Amygdala (tissue), 56 donors: ENCODE measurements at places on chromosomes 11 and 22.

DNA sequence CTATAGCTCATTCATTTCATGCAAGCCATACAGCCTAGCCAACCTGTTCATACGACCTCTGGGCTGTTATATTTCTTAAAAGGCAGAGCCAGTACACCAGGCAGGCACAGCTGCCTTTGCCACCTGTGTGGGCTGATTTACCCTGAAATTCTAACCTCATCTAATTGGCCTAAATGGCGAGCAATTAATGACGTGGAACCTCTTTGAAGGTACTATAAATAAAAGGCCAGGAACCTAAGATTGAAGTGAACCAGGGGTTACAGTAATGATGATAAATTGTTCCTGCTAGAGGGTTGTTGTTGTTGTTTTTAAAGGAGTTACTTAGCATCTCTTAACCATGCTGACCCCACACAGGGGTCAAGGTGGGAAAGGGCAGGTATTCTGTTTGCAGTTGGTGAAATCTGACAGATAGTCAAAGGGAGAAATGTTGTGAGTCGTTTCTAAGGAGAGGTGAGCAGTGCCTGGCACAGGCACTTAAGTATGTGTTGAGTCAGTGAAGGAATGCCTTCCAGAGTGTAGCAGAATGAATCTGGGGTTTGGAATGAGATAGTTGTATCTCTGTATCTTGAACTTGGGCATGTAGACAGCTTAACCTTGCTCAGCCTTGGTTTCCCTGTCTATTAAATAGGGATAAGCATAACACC, 213.5 kb upstream of the NAV2 start:
- no peak for DNase-seq

GRCh38 chr11:15118431-15118830, 3.7 kb downstream of the INSC start:
- no peak for DNase-seq

DNA sequence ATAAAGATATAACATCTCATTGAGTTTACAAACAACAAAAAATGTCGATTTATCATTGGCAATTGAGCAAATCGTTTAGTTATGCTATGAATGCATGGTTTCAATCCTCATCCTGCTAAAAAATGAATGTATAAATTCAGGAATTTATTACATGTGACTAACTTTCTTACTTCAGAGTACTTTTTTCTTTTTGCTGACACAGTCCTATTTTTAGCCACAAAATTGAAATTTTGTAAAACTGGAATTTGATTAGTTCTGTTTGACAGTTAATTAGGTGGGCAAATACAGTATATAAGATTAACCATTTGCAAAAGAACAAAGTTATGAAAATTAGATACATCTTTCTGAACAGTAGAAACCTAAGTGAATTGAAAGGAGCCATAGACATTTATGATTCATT, 925.0 kb upstream of the CHORDC1 start:
- DNase-seq: no peak

DNA sequence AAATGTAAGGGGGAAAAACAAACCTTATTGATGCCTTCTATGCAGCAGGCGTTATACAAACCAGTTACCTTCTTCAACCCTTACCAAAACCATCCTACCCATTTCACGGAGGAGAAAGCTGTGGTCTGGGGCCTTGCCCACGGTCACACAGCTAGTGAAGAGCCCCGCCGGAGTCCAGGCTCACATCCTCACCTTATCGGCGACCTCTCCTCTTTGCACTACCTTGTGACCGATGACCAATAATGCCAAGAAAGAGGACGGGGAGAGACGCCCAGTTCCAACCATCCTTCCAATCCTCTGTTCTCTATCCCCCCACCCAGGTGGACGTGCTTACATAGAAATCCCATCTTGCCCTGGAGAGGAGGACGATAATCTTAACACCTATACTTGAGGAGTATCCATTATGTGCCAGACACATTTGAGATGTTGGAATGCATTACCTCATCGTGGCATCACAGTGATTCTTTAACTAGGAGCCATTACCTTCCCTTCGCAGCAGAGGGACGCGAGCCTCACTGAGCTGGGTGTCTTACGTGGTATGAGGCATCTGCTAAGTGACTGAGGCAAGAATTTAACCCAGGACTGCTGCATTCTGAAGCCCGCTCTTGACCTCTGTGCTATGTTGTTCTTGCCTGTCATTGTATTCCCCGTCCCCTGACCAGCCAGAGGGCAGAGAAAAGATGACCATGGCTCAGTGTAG, 253.7 kb upstream of the B3GAT1 start:
- no peak for DNase-seq

- no peak for DNase-seq
These were observed 2.1 kb upstream of the KIAA1671 start for GRCh38 chr22:24950272-24950902.

DNA sequence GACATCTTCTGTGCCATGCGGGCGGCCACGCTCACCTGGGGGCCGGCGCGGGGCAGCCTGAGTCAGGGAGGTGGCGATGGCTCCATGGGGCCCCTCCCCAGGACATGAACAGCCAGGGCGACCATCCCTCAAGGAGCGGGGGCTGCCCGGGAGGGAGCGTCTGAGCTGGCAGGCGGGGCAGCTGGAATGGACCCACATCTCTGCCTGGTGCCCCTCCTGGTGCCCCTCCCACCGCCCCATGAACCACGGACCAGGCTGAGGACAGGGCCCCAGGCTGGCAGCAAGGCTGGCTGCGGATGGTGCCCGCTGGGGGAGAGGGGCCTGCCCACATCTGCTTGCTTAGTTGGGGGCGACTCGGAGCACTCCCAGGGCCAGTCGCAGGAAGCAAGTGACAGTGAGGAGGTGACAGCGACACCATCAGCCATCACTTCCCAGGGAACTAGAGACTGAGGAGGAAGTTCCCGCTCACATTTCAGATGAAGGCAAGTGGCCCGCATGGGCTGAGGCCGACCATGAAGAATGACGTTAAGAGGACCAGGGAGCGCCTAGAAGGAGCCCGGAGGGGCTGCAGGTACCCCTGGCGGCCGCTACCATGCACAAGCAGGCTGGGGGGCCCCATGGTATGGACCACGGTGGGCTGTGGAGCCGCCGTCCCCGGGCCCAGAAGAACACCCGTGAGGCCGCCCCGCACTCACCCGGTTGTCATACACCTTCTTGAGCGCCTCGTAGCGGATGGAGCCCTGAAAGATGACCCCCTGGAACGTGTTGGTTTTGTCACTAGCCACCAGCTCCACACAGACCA, 37.3 kb downstream of the KIAA0930 start:
- DNase-seq: no peak

DNA sequence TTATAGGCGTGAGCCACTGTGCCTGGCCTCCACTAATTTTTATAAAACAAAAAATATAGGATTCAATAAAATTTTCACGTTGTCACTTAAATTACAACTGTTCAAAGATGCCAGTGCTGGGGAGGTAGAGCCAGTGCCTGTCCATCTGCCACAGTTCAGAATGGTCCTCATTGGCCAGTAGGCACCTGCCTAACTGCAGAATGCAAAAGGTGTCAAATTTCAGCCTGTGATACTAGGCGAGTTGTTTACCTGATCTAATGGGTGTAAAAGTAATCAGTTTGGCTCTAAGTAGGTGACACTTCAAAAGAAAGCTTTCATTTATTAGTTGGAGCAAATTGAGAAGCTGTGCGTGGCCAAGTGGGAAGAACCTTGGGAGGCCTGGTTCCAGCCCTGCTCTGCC, 2.4 kb downstream of the SMARCB1 start:
- DNase-seq: no peak

DNA sequence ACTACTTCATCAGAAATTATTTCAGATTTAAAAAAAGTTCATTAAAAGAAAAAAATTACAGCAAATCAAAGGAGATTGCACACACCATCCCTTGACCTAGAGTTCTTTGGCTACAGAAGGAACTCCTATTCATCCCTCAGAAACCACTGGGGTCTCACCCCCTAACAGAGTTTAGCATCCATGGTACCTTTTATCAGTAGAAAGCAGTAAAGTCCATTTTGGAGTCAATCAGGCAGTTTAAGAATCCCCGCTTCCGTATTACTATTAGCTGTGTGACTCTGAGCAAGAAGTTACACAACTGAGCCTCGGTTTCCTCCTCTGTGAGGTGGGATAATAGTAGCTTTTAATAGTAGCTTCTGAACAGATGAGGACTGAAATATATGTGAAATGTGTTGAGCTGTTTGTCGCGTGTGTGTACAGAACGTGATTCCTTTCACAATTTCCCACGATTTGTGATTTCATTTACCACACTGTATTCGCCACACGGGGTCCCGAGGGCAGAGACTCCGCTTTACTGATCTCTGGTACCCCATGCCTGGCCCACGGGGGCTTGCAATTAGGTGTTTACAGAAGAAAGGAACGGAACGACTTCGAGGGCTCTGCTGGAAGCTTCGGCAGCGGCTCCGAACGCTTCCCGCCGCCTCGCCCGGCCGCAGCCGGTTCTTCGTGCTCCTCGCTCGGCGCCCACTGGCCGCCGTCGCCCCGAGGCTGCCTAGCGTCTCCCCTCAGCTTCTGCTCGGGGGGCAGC, 72.5 kb upstream of the ZBED5 start:
- DNase-seq: peak; percentile 21

DNA sequence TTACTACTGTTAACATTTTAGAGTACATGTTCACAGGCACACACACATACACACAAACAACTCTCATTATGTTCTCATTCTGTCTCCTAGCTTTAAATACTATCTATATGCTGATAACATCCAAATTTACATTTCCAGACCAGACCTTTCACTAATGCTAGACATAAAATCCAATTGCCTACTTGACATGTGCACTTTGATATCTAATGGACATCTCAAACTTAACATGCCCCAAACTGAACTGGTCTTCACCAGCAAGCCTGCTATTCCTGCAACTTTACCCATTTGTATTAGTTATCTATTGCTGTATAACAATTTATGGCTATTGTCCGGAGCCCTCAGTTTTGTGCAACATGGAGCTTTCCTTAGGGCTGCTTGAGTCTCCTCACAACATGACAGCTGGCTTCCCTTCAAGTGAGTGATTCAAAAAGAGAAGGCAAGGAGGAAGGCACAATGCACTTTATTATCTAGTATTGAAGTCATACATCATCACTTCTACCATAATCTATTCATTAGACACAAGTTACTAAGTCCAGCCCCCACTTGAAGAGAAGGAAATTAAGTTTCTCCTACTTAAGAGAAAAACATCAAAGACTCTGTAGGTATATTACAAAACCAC, 3.0 kb downstream of the SLC36A4 start:
- no peak for DNase-seq

GRCh38 chr22:46897246-46897623, 134.8 kb downstream of the TBC1D22A start:
- no peak for DNase-seq

DNA sequence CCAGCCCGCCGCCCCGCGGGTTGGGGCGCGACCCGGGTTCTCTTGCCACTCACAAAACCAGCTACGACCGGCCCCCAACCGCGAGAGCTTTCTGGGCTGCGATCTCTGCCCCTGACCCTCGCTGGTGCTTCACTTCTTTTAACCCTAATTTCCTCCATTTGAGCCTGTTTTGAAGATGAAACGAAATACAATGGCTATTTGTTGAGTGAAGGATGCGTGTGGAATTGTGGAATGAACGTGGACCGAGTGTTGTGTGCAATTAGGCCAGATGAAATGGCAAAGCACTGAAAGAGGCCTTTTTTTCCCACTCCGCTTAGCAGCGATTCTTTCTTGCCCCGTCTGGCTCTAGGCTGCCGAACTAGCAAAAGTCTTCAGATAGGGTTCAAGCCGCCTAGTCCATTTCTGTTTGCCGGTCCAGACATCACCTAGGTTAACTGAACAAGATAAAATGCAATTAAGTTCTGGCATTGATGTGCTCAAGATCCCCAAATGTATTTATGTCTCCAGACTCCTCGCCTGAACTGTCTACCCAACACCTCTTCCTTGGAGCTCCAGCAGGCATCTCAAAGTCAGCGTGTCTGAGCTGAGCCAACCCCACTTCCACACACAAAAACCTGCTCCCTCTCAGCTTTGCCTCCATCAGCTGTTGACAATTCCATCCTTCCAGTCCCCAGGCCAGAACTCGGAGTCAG, 471 bp upstream of the TMEM184B start:
- DNase-seq: no peak

DNA sequence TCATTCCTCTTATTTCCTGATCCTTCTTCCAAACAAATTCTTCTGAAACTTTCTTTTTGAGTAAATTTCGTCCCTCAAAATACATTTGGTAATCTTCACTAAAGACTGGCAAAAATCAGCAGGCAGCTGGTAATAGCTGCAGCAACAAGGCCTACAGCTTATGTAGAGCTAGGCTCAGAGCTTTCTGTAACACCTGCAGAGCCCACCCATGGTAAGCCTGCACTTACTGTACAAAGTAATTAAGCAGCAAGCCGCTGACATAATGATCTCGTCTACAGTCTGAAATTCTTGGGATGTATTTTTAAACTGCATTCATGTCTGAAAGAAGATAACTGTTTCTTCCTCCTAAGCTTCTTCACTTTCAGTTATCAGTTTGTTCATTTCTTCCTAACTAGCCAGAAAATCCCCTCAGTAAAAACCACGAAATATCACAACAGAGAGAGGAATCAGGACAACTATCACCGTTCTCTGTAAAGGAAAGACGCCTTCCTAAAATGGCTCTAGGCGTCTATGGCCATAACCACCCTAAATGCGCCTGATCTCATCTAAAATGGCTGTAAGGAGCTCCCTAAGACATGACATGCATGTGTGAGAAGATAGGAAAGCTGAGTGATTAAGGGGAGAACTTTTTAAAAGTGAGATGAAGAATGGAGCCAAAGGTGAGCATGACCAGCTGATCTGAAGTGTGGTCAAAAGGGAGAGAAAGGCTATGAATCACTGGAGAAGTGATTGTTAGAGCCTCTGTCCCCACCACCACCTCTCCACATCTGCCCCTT, 56.2 kb downstream of the DENND5A start:
- DNase-seq: no peak

DNA sequence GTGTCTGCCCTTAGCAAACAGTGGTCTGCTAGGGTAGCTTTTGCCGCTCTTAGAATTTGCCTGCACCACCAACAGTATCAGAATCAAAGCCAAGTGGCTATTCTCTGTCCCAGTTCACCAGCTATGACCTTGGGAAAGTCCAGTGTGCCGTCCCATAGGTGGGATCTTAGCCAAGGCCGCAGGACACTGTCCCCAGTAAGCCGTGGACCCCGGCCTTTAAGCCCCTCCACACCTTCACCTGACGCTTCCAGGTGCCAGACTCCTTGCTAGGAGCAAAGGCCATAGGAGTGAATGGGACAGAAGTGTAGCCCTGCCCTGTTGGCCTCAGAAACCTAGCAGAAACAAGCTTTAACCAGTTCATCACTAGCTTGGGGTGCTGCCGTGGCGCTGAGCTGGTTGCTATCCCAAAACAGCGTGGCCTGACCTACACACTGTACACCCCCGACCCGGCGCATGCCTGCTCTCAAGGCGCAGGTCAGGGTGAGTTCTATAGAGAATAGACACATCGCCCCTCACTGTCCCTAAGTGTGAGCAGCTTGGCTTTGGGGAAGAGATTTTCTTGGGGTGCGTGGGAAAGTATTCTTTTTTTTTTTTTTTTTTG, 4.5 kb downstream of the FADD start:
- no peak for DNase-seq
